ENCODE measurements at places on chromosomes 12 and 14.

- no peak for DNase-seq
Measured at GRCh38 chr12:122987086-122987951, 6.8 kb downstream of the ARL6IP4 start.

DNA sequence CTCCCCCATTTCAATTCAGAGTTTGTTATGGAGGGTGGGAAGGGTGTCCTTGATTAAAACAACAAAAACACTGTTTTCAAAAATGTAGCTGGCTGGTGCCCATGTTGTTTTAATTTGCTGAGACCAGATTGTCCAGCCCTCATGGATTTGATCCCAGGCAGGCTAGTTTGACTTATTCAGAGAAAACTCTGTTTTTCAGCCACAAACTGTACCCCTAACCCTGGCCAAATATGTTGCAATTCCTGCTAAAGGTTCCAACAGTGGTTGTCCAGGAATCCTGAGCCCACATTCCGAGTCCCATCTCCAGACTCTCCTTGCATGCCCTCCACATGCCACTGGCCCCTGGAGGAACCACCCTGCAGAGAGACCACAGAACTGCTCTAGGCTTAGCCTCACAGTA lies 36.0 kb downstream of the MAP1LC3B2 start:
- DNase-seq, result no peak

GRCh38 chr14:104229534-104230055 lies 91.2 kb downstream of the KIF26A start:
- DNase-seq, result no peak

DNA sequence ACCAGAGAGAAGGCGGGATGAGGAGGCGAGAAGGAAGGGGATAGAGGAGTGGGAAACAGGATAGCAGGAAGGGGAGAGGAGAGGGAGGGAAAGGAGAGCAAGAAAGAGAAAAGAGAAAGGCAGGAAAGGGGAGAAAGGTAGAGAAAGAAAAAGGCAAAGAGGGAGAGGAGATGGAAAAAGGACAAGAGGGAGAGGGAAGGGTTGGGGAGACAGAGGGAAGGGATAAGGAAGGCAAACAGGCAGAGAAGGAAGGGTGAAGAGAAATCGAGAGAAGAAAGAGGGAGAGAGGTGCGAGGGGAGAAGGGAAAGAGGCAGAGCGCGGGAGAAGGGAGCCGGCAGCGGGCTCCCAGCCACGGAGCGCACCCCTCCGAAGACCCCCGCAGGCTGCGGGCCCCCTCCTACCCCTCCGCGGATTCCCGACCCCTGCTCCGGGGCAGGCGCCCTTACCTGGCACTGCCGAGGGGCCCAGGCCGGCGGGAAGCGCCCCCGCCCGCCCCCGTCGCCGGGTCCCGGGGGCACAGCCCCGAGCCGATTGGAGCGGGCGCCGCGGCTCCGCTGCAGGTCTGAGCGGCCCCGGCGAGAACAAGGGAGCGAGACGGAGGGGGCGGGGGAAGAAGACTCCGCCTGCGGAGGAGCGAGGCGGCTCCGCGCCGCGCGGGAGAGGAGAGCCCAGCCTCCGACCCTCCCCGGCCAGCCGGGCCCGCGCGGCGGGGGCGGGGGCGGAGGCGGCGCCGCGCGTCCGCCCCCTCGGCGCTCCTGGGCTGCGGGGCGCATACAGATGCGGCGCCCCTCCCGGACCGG lies at the start of gene CDH24:
CDH24 (minus strand) TSS at position 565 of the 801 bp plus-strand sequence. CDS start 1,787 bp downstream, outside the sequence.
- DNase-seq, result no peak

DNA sequence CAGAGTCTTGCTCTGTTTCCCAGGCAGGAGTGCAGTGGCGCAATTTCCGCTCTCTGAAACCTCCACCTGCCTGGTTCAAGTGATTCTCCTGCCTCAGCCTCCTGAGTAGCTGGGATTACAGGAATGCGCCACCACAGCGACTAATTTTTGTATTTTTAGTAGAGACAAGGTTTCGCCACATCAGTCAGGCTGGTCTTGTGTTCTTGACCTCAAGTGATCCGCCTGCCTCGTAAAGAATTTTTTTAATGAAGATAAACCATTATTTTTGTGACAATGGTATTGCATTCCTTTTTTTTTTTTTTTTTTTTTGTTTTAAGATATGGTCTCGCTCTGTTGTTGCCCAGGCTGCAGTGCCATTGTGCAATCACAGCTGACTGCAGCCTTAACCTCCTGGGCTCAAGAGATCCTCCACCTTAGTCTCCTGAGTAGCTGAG lies 25.8 kb downstream of the ACVR1B start:
- DNase-seq, result no peak

- no peak for DNase-seq
Measured at GRCh38 chr12:40226705-40227104, 1.9 kb downstream of the LRRK2 start.

DNA sequence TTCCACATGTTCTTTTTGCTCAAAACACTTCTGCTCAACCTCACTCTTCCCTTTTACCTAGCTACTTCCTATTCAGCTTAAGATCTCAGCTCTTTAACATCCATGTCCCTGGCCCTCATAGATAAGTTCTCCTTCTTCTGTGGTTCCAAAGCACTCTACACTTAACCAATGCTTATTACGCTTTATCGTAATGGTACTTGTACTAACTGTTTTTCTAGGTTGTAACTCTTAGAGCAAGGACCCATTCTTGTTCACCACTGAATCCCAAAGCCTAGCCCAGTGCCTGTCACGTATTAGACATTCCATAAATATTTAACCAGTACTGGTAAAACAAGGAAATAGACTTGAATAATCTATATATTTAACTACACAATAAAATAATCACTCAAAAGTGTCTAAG lies 5.3 kb downstream of the SLC41A2 start:
- no peak for DNase-seq

GRCh38 chr12:41935911-41936310 lies 208.8 kb downstream of the GXYLT1 start:
- DNase-seq, result no peak

DNA sequence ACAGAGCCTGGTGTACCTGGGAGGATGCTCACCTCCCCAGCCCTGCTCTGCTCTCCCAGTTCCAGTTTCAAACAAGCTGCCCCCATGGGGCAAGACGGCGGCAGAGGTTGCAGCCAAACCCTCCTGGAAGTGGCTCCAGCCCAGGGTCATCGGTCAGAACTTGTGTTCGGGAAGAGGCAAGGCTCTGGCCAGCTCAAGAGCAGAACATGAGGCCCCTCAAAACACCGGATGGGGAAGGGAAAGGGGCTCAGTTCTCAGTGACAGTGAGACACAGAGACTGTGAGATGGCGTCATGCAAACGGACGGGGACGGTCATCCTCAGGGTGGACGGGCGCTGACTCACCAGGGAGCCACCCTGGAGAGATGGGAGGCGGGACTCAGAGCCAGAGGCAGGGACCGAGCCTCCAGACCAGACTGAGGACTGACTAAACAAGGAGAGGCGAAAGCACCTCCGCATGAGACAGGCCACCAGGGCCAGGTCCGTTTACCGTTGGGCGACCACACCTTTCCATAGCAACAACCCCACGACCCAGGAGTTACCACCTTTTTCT lies 63.9 kb upstream of the GALNT9 start:
- no peak for DNase-seq

- no peak for DNase-seq
Measured at GRCh38 chr12:38872561-38872960, 32.8 kb downstream of the CPNE8 start.

DNA sequence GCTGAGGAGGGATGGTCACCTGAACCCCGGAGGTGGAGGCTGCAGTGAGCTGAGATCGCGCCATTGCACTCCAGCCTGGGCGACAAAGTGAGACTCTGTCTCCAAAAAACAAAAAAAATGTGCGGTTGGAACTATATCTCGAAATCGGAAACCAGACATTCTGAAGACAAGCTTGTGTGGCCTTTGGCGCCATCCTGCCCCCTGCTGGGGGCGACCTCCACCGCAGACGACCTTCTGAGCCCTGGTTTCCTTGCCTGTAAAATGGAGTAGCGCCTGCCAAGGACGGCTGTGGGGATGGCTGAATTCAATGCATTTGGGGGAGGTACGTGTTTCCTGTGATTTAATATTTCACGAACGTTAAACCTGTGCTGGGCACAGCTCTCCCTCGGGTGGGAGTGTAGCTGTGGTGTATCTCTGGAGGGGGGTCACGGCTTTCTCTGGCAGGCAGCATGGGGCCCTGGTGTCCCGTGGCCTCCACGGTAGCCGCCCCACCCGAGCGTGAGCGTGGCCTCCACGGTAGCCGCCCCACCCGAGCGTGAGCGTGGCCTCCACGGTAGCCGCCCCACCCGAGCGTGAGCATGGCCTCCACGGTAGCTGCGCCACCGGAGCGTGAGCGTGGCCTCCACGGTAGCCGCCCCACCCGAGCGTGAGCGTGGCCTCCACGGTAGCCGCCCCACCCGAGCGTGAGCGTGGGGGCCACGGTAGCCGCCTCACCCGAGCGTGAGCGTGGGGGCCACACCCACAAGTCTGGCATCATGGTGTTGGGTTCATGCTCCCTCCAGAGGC lies 55.3 kb downstream of the LRCOL1 start:
- DNase-seq, result peak; percentile 57

GRCh38 chr12:18468246-18469075 lies 207.1 kb downstream of the PIK3C2G start:
- DNase-seq, result no peak

DNA sequence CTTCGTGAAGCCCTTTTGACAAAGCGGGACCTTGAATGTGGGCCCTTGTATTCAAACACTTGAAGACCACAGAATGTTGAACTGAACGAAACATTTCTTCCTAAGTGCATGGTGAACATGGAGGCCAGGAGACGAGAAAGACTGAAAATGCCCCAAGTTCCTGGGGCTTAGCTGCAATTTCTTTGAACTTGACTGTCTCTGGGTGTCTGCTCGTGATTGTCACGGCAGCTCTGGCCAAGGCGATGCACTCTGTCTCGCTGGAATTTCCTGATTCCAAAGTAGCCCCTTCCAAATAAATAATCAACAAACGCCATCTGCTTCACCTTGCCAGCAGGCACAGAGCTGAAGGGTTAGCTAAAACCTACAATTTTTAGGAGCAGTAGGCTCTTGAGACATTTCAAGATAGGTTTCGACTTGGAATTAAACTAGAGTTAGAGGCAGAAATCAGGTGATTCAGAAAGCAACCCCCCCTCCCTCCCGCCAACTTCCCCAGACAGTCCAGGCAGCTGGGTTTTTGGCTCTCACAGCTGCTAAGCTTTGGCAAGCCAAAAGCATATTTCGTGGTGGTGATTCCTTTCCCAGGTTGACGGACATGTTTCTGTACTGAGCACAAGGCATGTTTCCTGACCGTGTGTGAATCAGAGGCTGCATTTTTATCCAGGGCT lies 13.5 kb upstream of the IRF2BPL start:
- no peak for DNase-seq

DNA sequence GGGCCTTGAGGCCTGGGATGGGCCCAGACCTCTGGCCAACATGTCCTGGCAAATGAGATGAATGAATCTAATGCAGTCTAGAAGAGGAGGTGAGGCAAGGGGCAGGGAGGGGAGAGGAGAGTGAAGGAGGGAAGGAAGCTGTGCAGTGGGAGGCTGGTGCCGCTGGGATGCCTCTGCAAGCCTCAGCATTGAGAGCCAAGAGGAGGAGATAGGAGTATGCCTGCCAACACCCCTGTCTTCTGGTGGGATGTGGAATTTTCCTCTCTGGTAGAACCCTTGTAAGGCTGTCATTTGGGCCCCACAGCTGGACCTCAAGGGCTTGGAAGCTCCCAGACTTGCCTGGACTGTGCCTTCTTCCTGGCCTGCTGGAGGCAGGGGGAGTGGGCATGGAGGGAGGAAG lies 21.9 kb downstream of the KRT80 start:
- no peak for DNase-seq

DNA sequence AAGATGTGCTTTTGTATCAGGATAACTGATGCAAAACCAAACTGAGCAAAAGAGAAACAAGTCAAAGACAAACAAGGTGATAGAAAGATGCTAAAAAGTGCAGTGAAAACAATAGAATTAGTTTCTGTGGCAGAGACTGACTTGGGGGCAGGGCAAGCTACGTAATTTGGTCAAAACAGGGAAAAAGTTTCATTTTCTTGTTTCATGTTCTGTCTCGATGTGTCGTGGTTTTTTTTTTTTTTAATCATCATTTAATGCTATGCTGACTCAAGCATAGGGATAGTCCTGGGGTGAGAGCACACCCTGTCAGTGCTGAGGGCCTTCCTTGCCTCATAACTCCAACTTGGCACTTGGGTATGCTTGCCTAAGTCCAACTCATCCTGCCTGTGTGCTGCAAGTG lies 144.1 kb upstream of the PTPRQ start:
- no peak for DNase-seq

DNA sequence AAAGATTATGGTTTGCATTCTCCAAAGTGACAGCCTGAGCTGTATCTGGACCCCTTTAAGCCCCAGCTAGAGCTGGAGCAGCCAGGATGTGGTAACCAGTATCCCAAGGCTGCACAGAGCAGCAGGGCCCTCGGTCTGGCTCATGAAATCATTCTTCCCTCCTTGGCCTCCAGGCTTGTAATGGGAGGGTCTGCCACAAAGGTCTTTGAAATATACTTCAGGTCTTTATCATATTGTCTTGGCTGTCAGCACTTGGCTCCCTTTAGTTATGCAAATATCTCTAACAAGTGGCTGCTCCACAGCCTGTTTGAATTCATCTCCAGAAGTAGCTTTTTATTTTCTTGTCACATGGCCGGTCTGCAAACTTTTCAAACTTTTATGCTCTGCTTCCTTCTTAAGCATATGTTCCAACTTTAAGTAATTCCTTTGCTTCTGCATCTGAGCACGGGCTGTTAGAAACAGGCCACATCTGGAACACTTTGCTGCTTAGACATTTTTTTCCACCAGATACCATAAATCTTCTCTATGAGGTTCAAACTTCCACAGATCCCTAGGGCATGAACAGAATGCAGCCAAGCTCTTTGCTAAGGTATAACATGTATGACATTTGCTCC lies 663.4 kb upstream of the MIS18BP1 start:
- no peak for DNase-seq

GRCh38 chr12:78599366-78599765 lies 265.2 kb upstream of the SYT1 start:
- no peak for DNase-seq

- DNase-seq, result no peak
Measured at GRCh38 chr14:90521084-90521929, 124.5 kb downstream of the CALM1 start.

- DNase-seq, result no peak
Measured at GRCh38 chr14:32601906-32602305, 272.8 kb downstream of the AKAP6 start.

GRCh38 chr12:131192951-131193350 lies 239.2 kb downstream of the ADGRD1 start:
- no peak for DNase-seq

Measured in stimulated activated naive CD4-positive, alpha-beta T cell (primary cell).